ENCODE measurements at places on chromosomes 16 and 17. TPM values are rescaled to one million over a fixed set of nuclear protein-coding genes. Genes with fewer than 3 reads are reported as not detected.

The DLX4 gene
- total RNA-seq = not detected

The SPPL2C gene
- total RNA-seq = under 0.01 TPM

The NXPH3 gene
- total RNA-seq = 0.37 TPM

The RNF222 gene
- total RNA-seq = not detected

The DHX8 gene
- 33.1 TPM for total RNA-seq

The DUXB gene
- not detected for total RNA-seq

The DOC2A gene
- total RNA-seq = 0.22 TPM

The TRPV3 gene
- total RNA-seq = 1.00 TPM

All from uterine smooth muscle cell (primary cell).